ENCODE measurements at places on chromosomes 2 and 18.

DNA sequence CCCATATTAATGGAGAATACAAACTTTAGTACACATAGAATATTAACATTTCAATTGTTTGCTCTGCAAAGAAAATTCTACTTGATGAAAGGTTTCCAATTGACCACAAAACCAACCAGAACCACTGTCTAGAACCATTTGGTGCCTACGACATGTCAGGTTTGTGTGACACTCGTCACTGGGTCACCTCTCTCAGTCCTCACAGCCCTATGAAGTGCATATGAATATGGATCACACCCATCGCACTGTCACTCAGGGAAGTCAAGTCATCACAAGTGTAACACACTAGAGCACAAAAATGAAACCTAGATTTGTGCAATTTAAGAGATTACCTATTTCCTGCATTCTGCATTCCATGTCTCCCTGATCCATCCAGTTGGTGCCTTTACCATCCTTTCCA is 43.7 kb downstream of the PTPN2 start:
- no peak for DNase-seq

GRCh38 chr2:68809324-68810240 is 61.6 kb downstream of the BMP10 start:
- DNase-seq = no peak

DNA sequence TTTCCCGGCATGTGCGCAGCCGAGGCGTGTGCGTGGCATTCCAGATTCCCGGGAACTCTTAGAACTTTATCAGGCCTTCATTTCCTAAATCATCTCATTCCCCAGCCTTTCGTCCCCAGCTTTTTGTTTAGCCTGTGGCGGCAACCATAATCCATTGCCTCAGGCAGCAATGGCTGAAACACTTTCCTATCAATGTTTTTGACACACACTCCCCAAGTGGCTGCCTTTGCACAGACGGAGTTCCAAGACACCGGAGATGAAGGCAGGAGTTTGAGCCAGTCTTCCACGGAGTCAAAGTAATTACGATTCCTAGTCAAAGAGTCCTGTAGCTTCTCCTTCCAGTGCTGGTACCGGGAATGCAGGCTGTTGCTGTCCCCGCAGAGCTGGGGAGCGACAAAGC is 64.8 kb downstream of the KCNG2 start:
- no peak for DNase-seq

- DNase-seq = no peak
Measured at GRCh38 chr2:37614061-37614738, 57.2 kb downstream of the CDC42EP3 start.

Measured in AG04449 (cell line).